ENCODE measurements at places on chromosomes 3 and 15.
A peak's percentile ranks its signal among the peaks of the same experiment; 100 is the strongest.

DNA sequence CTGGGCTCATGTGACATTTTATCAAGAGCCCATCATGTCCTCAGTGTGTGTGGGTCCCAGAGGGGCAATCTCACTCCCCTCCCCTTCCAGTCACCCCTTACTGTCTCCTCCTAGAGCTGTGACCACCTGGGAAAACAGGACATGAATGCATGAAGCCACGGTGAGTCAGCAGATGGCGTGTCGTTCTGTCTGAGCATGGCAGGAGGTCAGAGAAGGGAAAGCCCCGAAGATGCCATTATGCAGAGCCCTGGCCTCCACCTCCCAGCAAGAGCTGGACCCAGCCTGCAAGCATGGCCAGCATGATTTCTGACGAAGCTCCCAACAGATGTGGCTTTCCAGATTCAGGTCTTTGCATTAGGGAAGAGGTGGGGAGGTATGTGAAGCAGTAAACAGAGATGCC, 118.5 kb downstream of the TLE3 start:
- peak; percentile 83 for DNase-seq

DNA sequence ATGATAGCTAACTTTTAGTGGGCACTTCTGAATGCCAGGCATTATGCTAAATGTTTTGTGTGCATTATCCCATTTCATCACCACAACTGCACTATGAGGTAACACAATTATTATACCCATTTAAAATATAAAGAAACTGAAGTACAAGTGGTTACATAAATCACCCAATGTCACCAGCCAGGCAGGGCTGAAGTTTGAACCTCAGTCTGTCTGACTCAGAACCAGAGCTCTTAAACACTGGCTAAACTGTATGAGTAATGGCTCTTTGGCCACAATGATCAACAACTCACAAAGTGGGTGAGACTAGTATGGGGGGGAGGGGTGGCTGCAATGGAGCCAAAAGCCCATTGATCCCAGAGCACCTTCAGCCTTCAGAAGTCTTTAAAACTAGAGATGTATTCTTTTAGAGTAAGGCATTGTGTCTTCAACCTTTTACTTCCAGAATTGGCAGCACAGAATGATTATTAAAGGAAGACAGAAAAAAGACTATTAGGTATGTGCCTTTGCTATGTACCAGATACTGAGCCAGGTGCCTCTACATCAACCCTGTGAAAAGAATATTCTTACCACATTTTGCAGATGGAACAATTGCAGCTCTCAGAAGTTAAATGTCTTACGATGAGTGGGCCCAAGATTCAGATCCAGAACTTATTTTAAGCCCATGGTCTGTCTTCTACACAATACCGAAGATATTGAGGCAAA, 166.9 kb downstream of the UACA start:
- DNase-seq, result no peak

DNA sequence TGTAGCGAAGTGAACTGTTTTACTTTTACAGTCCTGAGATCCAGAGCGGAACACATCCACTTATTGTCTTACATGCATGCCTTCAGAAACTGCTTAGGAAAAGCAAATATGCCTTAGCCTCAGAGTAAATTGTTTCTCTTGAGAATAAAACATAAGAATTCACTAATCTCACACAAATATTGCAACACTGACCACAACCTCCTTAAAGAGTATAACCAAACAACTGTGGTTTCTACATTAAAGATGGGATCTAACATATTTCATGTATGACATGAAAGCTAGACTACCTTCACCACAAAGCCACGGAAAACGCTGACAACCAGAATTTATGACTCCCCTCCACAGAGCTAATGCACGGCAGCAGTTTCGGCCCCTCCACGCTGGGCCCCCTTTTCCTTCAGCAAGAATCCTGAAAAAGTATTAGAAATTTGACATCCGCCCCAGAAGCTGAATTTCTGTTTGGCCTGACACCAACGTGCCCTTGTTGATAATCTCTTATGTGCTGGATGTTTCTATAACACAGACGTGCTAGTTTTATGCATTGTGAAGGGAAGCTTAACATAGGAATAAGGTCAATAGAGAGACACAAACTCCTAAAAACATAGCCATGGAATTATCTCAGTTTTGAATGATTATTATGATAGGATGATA, 84.6 kb downstream of the GREM1 start:
- no peak for DNase-seq

DNA sequence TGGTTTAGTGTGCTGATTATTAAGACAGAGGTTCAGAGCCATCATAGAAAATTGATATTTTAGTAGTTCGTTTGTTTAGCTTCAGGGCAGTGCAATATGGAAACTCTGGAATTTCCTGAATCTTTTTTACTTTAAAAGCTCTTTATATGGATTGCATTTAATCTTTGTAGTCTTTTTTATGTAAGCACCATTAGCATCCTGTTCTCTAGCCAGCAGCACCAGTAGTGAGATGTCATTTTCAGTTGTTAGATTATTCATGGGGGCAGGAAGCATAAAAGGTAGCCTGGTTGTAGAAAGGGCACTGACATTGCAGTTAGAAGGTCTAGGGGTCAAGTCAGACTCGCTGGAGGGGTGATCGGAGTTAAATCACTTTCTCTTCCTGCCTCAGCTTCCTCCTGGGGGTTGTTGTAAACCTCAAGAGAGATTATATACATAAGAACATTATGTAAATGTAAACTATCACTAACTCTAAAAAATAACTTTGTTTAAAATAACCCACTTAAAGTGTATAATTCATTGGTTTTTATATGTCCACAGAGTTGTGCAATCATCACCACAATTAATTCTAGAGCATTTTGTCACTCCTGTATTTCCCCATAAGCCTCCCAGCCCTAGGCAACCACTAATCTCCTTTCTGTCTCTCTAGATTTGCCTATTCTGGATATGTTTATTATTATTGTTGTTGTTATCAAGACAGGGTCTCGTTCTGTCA, 31.4 kb upstream of the ITPKA start:
- DNase-seq, result no peak

DNA sequence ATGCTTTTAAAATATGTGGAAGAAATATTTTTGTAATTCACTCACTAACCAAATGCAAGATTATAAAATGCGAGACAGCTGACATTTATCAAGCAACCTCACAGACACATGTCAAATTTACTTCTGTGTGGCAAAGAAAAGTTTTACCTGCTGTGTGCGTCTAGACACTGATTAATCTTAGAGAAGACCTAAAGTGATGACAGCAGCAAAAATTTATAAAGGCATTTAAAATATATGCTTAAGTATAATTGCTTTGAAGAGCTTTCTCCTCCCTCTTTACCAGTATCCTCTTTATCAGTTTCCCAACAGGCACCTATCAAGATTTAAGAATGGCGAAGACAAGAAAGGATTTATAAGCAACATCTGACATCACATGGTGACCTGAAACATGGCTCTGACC, 37.3 kb downstream of the UBP1 start:
- DNase-seq, result no peak

GRCh38 chr3:170356596-170357175, 829 bp upstream of the SKIL start:
- DNase-seq, result peak; percentile 84

- DNase-seq, result no peak
Observed at GRCh38 chr3:125556314-125556713, 36.3 kb upstream of the SNX4 start.

DNA sequence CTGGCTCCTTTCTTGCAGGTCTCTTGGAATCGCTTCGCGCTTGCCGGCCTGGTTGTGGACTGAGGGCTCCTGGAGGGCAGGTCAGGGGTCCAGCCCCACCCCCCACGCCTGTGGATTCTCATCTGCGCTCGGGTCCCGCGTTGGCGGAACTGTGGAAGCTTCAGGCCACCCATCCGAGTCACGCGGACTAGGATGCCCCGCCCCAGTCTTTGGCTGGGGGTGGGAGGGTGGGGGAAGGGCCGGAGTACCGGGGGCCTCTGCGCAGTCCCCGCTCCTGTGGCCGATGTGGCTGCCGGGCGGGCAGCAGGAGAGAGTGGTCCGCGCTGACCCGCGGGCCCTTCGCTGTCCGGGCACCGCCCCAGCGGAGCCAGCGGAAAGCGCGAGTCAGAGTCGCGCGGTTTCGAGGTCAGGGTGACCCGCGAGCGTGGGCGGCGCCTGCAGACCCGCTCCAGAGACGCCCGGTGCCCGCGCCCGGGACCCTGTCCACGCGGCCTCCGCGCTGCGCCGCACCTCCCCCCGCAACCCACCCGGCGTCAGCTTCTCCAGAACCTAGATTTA, 114.2 kb downstream of the KLF13 start:
- peak; percentile 46 for DNase-seq

DNA sequence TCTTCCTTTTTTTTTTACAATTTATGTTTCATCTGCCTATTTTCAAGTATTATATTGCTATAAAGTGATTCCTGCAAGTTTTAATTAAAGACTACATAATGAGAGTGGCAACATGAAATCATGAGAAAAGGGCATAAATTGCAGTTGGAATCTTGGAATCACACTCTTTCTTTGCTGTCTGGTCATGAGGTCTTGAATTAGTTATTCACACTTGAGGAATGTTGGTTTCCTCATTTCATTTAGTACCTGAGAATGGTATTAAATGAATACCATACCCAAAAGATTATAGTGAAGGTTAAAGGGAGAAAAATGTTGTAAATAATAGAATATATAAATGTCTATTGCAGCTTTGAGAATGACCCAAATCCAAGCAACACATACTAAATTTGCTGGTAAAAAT, 25.8 kb upstream of the CNTN3 start:
- DNase-seq, result no peak

DNA sequence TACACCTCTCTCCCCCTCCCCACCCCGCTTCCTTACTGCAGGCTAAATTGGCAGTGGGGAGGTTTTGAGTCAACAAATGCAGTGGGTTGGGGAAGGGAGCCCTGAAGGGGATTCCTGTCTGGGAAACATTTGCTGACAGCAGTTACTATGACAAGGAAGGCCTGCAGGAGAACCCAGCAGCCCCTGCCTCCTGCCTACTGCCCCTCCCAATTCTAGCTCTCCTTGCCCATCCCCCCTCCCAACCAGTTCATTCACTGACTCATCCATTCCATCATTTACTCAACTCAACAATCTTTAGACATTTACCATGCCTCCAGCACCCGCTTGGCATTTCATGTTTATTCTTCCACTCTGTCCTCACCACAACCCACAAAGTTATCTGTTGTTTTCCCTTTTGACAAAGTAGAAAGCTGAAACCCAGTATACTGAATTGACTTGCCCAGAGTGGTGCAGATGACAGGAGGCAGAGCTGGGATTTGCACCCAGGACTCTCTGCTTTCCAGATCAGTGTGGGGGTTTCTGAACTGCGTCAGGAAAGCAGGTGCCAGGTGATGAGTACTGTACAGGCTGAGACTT, 75.0 kb downstream of the MAGEF1 start:
- DNase-seq, result no peak

GRCh38 chr15:52180196-52180835, 10.9 kb downstream of the GNB5 start:
- DNase-seq, result peak; percentile 70

- DNase-seq, result no peak
Observed at GRCh38 chr3:32422943-32423342, 31.3 kb downstream of the CMTM7 start.

DNA sequence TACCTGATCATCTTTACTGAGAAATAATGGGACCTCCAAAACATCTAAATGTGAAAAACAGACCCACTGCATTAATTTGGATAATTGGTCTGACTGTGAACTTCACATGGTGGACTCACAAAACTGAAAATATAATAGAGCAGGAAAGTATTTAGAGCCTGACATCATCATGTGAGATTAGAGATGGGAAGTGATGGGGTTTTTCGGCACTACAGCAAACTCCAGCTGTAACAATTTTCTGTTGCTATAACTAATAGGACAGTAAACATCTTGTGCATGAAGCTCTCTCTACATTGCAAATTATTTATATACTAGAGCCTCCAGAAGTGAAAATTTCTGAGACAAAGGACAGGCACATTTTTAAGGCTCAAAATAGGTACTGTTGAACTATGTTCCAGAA, 32.2 kb downstream of the VEPH1 start:
- DNase-seq, result no peak

- DNase-seq, result no peak
Observed at GRCh38 chr15:86236356-86237110, 156.9 kb downstream of the AGBL1 start.
